HCT116 (cell line): ENCODE measurements at places on chromosomes 16 and 17. TPM values are rescaled to one million over a fixed set of nuclear protein-coding genes. Genes with fewer than 3 reads are reported as not detected.

The HOXB4 gene
- total RNA-seq = 11.3 TPM

The CBFA2T3 gene
- total RNA-seq = 19.1 TPM

The MPG gene
- total RNA-seq = 32.6 TPM

The TIGD7 gene
- total RNA-seq = 0.49 TPM

The MYH2 gene
- total RNA-seq = not detected

The NRN1L gene
- total RNA-seq = 1.4 TPM

The PRR15L gene
- total RNA-seq = 0.34 TPM

The SLC16A6 gene
- total RNA-seq = 4.8 TPM

The PHOSPHO1 gene
- 3.0 TPM for total RNA-seq

The MARCHF10 gene
- total RNA-seq = not detected

The ZFPM1 gene
- total RNA-seq = 14.6 TPM

The FKBP10 gene
- total RNA-seq = 78.5 TPM

DNA sequence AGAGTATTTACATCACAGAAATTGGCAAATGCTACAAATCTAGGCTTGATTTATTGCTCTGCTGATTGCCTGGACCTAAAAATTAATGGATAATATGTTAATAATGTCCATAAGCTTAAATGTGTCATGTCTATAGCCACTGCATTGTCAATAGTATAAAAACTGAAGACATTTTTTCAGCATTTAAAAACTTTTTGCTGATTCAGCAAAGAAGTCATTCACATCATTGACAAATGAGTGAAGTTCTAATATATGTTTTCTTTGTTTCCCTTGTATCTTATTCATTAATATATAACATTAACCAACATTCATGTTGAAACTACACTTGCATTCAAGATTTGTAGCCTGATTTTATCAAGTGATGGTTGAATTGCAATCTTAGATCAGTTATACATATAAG, 214.7 kb upstream of the XYLT1 start:
- no peak for DNase-seq

DNA sequence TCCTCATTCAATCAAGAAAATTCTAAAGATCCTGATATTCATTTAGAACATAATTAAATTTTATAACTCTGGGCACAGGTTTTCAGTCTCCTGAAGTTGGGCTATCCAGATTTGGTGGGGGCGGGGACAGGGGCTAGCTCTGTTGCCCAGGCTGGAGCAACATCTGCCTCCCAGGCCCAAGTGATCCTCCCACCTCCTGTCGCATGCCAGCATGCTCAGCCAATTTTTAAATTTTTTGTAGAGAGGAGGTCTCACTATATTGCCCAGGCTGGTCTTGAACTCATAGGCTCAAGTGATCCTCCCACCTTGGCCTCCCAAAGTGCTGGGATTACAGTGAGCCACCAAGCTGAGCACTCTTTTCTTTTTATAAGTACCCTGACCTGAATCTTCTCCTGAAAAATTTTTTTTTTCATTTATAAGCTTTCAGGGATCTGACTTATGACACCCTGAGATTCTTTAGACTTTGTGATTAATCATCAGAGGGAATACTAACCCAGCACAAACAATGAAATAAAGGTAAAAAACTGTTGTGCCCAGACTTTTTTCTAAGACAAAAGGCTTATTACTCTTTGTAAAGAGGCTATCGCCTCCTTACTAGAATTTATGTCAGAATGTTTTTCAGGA, 62.6 kb downstream of the TUBD1 start:
- no peak for DNase-seq

- DNase-seq = no peak
Observed at GRCh38 chr16:4639899-4640509, 15.4 kb downstream of the MGRN1 start.

GRCh38 chr17:10871914-10872313, 34.0 kb upstream of the PIRT start:
- DNase-seq = no peak

- no peak for DNase-seq
Observed at GRCh38 chr17:13996276-13996675, 73.0 kb upstream of the COX10 start.

- no peak for DNase-seq
Observed at GRCh38 chr17:65638221-65638975, 77.0 kb upstream of the AXIN2 start.

DNA sequence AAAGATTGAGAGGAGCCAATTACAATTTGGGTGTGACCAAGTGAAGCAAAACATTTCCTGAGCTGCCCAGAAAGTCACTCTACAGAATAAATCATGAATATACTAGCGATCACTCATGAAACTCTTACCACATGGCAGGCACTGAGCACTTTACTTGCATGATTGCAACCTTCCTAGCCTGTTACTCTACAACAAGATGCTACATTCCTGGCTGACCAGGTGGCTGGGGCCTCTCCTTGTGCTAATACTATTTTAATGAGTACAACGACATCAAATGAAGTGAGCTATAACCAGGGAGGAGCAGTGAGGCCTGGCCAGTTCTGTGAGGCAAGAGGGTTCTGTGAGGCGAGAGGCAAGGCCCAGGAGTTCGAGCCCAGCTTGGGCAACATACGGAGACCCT, 75.2 kb downstream of the CPPED1 start:
- DNase-seq = no peak

DNA sequence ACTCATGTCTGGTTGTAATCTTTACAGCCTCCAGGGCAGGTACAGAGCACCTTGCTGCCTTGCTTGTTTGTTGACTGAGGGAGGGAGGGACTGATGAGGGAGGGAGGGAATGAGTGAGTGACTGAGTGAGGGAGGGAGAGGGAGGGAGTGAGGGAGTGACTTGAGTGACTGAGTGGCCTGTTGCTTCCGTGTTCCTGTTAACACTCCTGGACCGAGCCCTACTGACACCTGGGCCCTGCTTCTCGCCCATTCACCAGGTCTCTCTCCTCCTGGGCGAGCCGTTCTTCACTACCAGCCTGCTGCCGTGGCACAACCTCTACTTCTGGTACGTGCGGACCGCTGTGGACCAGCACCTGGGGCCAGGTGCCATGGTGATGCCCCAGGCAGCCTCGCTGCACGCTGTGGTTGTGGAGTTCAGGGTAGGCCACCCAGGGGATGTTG, 41.2 kb downstream of the PRMT7 start:
- no peak for DNase-seq

- no peak for DNase-seq
Observed at GRCh38 chr16:86363836-86364618, 146.3 kb upstream of the FOXF1 start.

DNA sequence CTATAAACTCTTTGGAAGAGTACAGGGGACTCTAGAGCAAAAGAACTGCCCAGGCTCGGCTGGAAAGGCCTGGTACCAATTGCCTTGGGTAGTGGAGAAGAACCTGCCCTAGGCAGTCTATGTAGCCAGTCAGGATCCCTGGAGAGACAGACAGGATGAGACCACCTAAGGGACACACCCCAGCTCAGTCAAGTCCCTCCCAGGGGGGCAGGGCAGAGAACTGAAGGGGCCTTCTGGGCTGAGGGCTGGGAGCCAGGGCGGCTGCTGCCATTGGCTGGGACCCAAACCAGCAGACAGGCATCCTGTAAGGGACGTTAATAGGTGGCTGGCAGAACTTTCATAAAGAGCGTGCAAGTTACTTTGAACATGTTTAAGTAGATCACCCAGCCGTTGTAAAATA, 12.8 kb upstream of the SLC38A8 start:
- no peak for DNase-seq

GRCh38 chr16:3553138-3553923, 23.9 kb downstream of the NLRC3 start:
- no peak for DNase-seq

DNA sequence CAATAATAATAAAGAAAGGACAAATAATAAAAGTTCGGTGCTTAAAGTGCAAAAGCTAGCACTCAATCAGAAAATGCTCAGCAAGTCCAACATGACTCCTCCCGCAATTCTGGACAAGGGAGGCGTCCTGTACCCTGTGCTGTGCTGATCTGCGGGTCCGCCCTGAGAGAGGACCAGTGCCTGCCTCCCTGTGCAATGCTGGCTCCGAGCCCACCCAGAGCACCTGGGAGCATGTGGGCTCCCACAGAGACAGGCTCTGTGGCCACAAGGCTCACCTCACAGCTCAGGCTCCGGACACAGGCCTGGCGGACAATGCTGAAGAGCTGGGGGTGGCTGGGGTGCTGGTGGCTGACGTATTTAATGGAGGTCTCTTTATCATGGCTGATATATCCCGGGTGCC, 11.1 kb downstream of the FLCN start:
- no peak for DNase-seq

- DNase-seq = no peak
Observed at GRCh38 chr16:2455081-2455845, 4.6 kb upstream of the TEDC2 start.

GRCh38 chr16:22053921-22054341, 38.4 kb upstream of the VWA3A start:
- DNase-seq = no peak

GRCh38 chr16:86892509-86892908, 314.2 kb downstream of the FOXL1 start:
- DNase-seq = no peak

- no peak for DNase-seq
Observed at GRCh38 chr17:6105649-6106007, 35.4 kb downstream of the WSCD1 start.

DNA sequence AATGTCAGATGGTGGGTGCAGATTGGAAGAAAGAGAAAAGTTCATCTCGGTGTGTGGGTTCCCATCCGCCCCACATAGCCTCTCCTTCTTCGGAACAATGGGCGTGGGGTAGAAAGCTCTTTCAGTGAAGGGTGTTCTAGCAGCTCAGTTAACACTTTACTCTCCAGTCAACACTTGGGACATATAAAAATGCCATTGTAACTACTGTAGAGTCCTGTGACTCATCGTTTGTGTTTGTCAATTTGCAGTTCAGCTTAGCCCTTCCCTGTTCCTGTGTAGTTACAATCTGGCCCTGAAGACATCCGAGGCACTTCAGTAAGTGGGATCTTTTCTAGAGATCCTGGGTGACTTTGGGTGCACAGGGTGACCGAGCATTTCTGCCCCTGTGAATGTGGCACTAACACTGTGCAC, 11.5 kb upstream of the CLEC18C start:
- DNase-seq = no peak

DNA sequence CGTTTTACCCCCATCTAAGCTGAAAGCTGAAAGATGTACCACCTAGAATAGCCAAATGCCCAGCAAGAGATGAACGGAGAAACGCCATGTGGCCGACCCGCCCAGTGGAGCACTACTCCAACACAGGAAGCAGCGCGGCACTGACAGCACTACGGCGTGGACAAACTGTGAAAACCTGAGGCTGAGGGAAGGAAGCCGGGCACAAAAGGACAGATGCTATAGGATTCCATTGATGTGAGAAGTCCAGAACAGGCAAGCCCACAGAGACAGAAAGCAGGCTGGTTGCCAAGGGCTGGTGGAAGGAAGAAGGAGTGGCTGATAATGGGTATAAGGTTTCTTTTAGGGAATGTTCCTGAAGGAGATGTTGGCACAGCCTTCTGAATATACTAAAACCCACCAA, 29.4 kb upstream of the SLC38A8 start:
- DNase-seq = no peak

DNA sequence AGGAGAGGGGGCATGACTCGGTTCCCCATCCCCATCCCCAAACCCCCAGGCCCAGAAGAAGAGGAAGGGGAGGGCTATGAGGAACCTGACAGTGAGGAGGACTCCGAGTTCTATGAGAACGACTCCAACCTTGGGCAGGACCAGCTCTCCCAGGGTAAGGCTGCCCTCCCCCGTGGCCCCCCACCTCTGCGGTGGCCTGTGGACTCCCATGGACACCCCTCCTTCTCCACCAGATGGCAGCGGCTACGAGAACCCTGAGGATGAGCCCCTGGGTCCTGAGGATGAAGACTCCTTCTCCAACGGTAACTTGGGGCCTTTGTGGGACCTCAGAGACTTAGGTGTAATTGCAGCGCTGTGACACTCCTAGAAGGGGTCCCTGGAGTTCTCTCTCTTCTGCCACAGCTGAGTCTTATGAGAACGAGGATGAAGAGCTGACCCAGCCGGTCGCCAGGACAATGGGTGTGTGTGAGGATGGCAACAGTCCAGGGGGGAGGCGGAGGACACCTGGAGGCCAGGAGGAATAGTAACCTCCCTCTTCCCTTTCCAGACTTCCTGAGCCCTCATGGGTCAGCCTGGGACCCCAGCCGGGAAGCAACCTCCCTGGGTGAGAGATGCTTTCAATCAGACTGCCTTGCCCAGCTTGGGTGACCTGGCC, 5.6 kb downstream of the CD19 start:
- DNase-seq = no peak

GRCh38 chr17:43014649-43015542, 7.3 kb downstream of the VAT1 start:
- DNase-seq = no peak

DNA sequence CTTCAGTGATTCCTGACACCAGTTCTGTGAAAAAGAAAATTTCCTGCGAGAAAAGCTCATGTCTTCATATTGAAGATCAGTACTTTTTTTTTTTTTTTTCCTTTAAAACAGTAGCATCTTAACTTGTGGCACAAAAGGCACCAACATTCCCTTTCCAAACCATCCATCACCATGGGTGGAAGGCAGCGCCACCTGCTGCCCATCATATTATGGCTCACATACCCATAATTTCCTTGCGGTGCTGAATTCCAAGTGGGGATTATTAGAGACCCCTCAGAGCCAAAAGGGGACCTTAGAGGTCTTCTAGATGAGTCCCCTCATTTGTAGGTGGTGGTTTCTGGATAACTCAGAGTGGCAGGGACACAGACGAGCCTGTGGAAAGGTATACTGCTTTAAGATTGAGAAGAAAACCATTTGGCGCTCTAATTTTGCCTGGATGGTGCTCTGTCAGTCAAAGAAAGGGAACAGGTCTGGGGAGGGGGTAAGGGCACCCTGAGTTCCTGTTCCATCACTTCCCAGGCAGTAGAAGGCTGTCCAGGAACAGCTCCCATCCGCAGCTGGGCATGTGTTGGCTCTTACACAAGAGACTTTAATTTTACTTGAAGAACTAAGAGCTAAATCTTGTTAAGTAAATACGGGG, 7.9 kb upstream of the SOST start:
- peak; percentile 39 for DNase-seq

DNA sequence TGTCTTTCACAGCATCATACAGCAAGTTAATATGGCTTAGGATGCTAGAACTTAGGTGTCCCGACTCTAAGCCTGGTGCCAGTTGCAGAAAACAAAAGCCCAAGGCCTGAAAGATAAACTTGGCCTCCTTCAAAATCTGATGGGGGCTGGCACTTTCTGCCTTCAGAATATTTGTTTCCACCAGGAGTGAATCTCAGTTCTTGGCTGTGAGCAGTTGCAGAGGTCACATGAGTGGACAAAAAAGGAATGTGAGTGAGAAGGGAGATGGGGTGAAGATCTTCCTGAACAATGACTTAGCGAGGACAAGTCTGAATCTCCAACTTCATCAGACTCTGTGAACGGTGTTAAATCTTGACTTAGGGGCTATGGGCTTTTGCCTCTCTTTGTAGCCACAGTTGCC, 46.6 kb downstream of the HOXB1 start:
- DNase-seq = no peak

- DNase-seq = no peak
Observed at GRCh38 chr17:46984892-46985291, 5.8 kb upstream of the RPRML start.
